ENCODE measurements at places on chromosomes 2 and 18. TPM values are rescaled to one million over a fixed set of nuclear protein-coding genes. Genes with fewer than 3 reads are reported as not detected.

The SERPINB5 gene
- total RNA-seq = 12.6 TPM

The RPRM gene
- not detected for total RNA-seq

The FAM237A gene
- total RNA-seq = not detected

The SCN7A gene
- 11.5 TPM for total RNA-seq

- no peak overlapping the region for H3K4me3 ChIP-seq
- no peaks in the 10 kb centered on the region for H3K36me3 ChIP-seq
- H3K27ac ChIP-seq = no peak overlapping the region
Measured at GRCh38 chr2:138187221-138187620, 222.9 kb downstream of the HNMT start.

Measured in breast epithelium (tissue), 4 donors.